ENCODE measurements at places on chromosomes 7 and 10.

GRCh38 chr10:76433161-76434005, 1002.0 kb downstream of the LRMDA start:
- peak; percentile 83 for DNase-seq

GRCh38 chr7:93968911-93969620, 35.1 kb downstream of the BET1 start:
- no peak for DNase-seq

GRCh38 chr7:99737726-99738125, 2.7 kb upstream of the CYP3A7 start:
- DNase-seq, result no peak

- no peak for DNase-seq
These were observed 120.0 kb upstream of the PLPP4 start for GRCh38 chr10:120336911-120337540.

- no peak for DNase-seq
These were observed 66.0 kb upstream of the HDAC9 start for GRCh38 chr7:18429547-18429946.

DNA sequence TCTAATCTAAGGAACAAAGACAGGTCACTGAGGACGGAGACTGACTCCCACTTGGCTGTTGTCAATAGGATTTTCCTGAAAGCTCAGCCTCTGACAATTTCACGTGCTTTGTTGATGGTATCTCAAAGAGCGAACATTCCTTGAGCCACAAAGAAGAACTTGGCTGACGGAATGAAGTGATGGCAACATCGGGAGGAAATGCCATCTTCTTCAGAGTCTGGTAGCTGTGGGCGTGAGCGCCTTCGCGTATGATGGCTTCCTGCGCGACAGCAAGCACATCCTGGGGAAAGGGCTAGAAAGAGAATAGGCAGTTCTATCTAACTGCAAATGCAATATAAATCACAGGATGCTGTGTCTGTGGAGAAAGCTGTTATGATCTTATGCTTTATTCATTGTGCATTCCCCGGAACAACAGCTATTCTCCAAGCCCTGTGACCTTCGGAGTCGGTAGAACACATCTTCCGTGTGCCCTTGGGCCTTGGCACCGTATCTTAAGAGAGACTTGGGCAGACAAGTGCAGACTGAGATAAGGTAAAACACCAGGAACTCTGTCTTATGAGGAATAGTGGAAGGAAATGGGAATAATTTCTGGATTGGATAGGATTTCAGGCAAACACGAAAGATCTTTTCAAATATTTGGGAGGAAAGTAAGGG, 19.6 kb upstream of the GTPBP4 start:
- no peak for DNase-seq

- DNase-seq, result no peak
These were observed 35.3 kb upstream of the SLF2 start for GRCh38 chr10:100877461-100877850.

DNA sequence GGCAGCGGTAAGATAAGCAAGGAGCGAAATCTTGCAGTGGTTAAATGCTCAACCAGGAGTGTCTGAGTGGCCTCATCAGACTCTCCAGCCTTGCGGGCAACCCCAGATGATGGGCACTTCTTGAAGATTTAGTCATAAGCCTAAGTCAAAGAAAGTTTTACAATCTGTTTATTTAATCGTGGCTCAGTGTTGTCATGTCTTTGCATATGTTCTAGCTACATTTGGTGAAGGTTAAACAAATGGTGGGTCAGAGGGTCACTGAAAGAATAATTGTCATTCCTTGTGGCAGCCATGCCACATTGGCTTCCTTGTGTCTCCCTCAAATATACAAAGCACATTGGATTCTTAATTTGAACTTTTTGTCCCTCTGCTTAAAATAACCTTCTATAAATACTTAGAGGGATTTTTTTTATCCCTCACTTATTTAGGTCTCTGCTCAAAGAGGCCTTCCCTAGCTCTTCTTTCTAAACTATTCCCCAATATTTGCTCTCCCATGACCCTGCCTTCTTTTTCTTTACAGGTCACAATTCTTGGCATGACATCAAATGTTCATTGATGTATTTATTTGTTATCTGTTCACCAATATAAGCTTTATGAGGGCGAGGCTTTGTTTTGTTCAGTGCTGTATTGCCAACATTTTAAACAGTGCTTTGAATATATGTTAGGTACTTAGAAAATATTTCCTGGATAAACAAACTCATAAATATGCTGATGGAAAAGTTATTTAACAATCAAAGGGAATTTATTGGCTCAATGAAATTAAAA, 68.7 kb downstream of the NEUROD6 start:
- DNase-seq, result no peak

DNA sequence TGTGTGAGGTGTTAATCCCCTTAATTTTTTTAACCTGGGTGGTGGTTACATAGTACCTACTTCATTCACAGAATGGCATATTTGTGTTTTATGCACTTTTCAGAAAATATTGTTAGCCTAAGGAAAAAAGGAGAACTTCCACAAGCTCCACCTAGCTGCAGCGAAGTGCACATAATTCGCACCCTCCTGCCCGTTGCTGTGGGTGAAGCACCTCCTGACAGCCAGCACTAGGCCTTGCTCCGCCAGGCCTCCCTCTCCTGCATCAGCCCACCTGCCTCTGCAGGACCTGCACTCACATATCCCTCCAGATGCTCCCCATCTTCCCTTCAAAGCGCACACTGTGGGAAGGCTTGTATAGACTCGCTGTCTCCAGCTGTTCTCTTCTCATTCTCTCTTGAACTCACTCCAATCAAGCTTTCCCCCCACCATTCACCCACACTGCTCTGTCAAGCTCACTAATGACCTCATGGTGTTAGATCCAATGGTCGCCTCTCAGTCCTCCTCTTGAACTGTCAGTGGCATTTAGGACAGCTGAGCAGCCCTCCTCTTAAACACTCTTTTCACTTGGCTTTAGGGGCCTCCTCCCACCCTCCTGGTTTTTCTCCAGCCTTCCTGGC, 20.7 kb upstream of the GRID1 start:
- DNase-seq, result no peak

- no peak for DNase-seq
These were observed 48.7 kb downstream of the LSMEM1 start for GRCh38 chr7:112529521-112529920.

DNA sequence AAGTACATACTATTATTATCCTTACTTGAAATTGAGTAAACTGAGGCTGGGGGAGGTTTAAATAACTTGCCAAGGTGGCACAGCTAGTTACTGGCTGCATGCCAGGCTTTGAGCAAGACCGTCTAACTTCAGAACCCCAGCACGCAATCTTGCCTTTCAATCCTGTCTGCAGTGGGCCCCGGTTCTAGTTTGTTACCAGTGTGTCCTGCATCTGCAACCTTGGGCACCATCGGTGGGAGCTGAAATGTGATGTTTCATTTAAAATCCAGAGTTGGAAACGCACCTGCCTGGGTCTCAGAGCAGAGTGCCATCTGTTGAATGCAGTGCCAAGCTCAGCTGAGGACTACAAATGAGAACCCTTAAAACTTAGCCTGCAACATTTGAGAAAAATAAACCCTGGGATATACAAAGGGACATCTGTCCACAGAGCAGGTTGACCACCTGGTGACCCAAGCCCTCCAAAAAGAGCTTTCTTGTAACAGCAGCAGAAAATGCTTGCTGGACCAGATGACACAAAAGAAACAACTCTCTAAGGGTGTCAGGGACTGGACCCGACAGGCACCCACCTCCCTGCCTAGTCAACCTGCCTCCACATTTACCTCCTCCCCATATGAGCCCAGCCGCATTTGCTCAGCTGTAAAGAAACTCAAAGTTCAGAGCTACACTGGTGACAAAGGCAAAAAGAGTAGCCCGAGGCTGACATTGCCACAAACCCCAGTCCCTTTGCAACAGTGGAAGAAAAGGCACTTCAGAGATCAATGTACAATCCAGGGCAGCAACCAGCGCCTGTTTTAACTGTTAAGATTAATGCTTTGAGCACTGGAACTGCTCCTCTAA, 1.7 kb downstream of the SH3PXD2A start:
- DNase-seq, result no peak

DNA sequence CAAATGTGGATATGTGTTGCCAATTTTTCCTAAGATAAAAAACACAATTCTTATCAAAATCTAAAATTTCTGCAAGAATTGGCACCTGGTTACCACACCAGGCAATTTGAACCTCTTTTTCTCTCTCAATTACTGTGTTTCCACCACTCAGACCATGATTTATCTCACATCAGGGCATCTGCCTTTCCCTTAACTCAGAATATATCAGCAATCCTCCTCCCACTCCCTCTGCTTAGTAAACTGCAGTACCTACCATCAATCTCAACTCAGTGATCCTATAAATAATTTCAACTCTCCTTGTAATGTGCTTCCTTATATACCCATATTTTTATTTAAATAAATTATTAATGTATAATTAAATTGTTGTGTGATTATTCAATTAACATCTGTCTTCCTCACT, 212.3 kb upstream of the PCDH15 start:
- no peak for DNase-seq

GRCh38 chr7:116969371-116969902, 16.1 kb downstream of the ST7 start:
- DNase-seq, result no peak

DNA sequence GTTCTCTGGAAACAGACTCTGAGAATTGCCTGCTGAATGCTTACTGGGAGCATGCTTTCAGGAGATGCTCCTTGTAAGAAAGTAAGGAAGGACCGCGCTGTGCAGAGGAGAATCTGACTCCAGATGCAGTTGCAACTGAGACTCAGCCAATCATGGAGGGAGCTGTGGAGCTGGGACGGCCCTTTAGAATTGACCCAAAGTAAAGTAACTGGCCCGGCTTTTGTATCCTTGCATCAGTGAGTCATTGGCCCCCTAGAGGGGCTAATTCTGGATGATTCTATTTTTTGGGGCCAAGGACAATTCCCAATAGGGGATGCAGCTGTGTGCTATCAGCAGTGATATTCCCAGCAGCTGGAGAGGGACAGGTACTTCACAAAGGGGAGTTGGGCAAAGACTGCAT, 170.4 kb downstream of the PTEN start:
- DNase-seq, result no peak

DNA sequence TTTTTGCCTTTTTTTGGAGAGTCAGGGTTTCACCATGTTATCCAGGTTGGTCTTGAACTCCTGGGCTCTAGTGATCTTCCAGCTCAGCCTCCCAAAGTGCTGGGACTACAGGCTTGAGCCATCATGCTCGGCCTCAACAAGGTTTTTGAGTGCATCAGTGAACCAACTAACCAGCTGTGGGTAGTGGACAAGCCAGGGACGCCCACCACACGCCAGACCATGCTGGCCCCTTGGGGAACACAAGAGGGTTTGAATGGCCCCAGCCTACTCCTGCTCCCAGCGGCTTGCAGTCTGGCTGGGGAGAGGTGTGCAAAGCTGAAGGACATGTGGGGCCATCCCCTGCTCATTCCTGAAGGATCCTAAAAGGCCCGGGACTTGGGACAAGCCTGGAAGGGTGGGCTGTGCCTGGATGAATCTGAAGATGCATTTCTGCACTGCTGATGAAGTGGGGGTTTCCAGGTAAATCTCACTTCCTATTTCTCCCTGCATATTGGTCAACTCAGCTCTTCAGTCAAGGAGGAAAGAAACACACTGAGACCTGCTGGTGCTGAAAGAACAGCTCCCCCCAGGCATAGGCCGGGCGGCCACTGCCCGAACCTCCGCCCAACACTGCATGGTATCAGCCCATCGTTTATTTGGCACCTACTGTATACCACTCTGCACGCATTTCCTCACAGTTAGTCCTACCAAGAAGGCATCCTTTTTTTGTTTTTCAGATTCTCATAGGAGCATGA, 6.9 kb downstream of the MMD2 start:
- no peak for DNase-seq

DNA sequence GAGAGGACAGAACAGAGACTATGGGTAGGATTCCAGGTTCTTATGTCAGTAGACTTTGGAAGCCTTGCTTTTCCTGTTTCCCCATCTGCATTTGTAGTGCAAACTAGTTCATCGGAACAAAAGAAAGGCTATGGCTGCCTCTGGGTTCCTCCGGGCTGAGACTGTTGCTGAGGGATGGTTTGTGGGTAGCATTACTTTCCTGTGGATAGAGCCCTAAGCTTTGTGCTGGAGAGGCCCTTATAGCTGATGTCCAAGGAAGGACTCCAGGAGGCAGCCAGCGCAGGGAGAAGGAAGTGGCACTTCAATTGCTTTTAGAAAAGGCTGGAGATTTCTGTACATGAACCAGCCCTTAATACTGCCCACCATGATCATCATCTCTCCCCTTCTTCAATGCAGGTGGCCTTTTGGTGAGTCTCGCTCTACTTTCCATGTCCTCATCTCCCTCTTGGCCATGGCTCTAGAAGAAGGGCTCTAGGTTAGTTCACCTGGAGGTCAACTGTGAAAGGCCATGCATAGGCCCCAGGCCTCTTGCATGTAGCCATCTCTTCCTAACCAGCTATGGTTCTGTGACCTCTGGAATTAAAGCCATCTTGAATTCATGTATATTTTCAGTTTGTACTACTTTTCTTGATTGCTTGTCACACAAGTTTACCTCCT, 15.4 kb downstream of the MXI1 start:
- DNase-seq, result no peak

- DNase-seq, result no peak
These were observed 25.2 kb upstream of the VAX1 start for GRCh38 chr10:117163061-117163953.

DNA sequence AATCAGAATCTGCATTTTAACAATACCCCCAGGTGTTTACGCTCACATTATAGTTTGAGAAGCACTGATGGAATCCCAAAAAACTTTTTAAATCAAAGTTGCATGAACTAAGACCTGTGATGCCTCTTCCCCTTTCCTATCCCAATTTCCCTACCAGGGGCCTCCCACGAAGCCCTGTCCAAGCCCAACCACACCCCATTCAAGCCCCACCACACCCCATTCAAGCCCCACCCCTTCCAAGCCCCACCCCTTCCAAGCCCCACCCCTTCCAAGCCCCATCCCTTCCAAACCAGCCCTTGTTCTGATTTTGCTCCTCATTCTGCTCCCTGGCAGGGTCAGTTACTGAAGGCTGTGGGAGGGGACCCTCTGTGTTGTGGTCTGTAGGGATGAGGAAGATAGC, 9.8 kb upstream of the AQP1 start:
- DNase-seq, result no peak

DNA sequence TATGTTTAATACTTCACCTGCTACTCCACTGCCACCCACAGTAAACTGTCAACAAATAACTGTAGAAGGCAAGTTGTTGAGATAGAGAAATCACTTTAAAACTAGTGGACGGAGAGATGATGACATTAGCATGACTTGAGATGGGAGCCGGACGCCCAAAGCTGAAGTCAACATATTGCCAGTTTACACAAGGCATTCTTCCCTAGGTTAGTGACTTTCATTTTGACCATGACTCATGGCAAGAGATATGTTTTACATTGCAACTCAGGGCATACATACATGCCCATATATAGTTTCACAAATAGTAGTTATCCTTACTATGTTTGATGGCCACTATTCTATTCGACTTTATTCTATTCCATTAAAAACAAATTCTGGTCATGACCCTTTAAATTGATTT, 296.6 kb downstream of the PLXNA4 start:
- no peak for DNase-seq

DNA sequence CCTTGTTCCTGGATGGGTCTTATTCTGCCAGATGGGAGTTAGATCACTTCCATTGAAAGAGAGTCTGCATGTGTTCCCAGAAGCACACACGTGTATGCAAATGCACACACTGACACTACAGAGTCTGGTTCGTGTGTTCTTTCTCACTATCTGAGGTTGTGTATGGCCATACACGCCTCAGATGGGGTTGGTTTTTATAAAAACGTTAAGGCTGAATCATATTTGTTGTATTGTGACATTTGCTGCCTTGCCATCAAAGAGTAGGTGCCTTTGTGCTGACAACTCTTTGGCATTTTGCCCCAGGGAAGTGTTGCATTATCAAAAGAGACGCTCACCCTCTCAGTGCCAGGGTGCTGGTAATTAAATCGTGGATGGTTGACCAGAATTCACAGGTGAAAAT, 37.7 kb upstream of the HDAC9 start:
- DNase-seq, result no peak

Data from NCI-H2107 (cell line).